ENCODE measurements at places on chromosomes 13 and 19.

DNA sequence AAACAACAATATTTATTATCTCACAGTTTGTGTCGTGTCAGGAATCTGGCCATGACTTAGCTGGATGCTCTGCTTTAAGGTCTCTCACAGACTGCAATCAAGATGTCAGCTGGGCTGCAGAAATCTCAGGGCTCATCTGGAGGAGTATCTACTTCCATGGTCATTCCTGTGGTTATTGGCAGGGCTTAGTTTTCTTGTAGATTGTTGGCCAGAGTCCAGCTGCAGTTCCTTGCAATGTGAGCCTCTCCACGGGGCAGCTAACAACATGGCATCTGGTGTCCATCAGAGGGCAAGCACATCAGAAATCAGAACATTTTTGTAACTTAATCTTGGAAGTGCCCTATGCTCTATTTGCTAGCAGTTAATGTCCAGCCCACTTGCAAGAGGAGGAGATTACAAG lies 45.7 kb upstream of the TDRD3 start:
- no peak for DNase-seq

- DNase-seq = no peak
Observed at GRCh38 chr13:93635616-93636032, 409.0 kb downstream of the GPC6 start.

DNA sequence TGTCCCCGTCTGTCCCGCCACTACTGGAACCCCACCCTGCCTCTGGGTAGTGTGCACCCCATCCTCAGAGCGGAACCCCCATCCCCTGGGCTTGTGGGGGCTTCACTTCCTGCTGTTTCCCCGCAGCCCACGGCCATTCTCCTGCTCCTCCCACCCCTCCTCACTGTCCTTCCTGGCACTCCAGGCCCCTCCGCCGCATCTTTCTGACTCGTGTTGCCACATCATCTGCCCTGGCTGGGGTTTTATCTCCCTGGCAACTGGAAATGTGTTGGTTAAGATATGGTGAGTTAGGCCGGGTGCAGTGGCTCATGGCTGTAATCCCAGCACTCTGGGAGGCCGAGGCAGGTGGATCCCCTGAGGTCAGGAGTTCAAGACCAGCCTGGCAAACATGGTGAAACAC lies 37.3 kb downstream of the KDM4B start:
- no peak for DNase-seq

- DNase-seq = no peak
Observed at GRCh38 chr19:56838909-56839651, 1.4 kb downstream of the PEG3 start.

DNA sequence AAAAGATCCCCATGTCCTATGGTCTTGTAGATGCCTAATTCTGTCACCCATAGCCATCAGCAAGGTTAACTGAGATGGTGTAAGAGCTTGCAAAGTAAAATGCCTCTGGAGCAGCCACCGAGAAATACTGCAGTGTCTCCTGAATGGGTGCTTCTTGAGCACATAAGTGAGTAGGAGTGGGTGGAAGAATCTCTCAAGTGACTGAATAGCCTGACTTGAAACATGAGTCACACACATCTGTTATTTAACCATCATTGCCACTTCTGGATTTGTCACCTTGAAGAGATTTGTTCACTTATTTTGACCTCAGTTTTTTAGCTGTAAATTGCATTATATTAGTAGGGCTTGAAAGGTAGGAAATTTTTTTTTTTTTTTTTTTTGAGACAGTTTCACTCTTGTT lies 2.3 kb downstream of the ZNF714 start:
- no peak for DNase-seq

GRCh38 chr19:18160493-18160970 lies 7.6 kb downstream of the PIK3R2 start:
- DNase-seq = no peak

DNA sequence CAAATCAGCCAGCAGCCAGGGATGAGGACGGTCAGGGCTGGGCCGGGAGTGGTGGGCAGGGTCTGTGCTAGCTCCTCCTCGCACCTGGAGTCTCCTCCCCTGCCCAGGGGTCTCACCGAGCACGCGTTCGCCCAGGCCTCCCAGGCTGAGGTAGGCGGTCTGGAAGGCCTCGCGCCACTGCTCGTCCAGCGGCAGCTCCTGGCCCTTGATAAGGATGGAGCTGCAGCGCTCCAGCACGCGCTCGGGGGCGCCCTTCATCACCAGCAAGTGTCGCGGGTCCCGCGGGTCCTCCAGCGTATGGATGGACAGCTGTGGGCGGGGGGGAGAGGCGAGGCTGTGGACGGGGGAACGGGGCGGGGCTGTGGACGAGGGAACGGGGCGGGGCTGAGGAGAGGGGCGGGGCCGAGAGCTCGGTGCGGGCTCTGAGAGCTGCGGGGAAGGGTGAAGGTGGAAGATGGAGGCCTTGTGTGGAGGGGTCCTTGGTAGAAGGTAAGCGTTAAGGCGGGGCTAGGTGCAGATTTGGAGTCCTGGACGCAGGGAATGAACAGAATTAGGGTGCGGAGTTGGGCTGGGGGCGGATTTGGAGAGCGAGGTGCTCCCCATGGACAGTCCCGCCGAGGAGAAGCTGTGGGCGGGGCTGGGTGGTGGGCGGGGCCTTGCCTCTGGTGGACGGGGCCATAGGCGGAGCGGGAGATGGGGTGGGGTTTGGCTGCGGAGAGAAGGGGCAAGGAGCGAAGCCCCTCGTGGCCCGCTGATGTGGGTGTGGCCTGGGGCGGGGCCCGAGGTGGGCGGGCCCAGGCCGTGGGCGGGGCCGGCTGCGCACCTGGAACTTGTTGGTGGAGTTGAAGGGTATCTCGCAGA lies 5.7 kb downstream of the ATP4A start:
- peak; percentile 29 for DNase-seq

GRCh38 chr19:54312436-54313377 lies at the start of gene LILRA5:
TSS of gene LILRA5 (minus strand) at chr19:54313166. CDS start at chr19:54313019, 147 bp downstream.
- no peak for DNase-seq

DNA sequence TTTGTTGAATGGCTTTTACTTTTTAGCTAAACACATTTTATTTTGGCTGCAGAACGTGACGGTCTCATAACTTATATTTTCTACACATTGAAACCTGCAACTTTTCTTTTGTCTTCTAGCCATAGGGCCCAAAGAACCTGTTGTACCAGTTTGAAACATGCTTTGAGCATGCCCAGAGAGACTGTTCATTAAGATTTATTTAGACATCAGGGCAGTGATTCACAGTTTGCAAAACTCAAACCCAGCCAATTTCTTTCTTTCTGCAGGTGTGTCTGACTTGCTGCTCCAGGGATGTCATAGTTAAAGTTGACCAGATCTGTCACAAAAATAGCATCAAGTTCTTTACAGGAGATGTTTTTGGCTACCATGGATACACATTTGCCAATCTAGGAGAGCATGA lies 22.0 kb downstream of the SAE1 start:
- no peak for DNase-seq

GRCh38 chr13:48266701-48267639 lies 34.0 kb downstream of the ITM2B start:
- DNase-seq = no peak

GRCh38 chr19:11171144-11171543 lies 15.6 kb upstream of the SPC24 start:
- no peak for DNase-seq

DNA sequence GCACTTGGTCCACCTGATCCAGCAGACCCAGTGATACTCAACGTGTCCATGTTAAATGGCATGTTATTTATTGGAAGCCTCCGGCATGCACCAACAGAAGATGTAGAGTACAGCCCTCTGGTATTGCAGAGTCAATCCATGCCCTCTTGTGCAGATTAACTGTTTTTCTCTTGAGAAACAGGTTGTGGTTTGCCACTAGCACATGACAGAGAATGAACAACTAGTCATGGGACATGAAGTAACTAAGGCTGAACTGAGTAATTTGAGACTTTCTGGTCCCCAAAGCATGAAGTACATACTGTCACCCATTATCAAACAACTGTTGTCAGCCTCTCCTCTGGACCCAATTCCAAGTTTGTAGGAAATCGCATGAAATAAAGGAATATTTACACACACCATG lies 3.2 kb downstream of the ZNF562 start:
- DNase-seq = no peak

GRCh38 chr13:100338275-100338674 lies 249.4 kb downstream of the PCCA start:
- no peak for DNase-seq

DNA sequence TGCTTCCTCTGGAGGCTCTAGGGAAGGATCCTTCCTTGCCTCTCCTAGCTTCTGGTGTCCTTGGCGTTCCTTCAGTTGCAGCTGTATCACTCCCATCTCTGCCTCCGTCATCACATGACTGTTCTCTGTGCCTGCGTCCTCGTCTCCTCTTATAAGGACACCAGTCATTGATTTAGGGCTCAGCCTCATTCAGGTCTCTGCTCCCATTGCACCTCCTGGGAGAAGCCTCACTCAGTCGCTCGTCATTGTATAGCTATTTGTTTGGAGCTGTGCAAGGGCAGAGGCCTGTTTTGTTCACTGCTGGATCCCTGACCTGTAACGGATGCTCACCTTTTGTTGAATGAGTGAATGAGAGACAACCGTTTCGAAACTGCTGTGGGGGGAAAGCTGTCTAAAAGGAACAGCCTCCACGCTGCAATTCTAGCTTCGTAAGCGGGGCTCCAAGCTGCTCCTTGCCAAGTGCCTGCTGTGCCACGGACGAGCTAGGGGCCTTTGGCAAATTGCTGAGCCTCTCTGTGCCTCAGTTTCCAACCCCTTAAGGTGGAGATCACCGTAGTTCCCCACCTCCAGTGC lies 17.2 kb downstream of the BRSK1 start:
- no peak for DNase-seq

GRCh38 chr13:109747524-109747923 lies 38.9 kb downstream of the IRS2 start:
- DNase-seq = no peak

- DNase-seq = no peak
Observed at GRCh38 chr13:51422484-51422883, 30.4 kb downstream of the INTS6 start.

GRCh38 chr19:6925801-6926751 lies 38.7 kb downstream of the ADGRE1 start:
- DNase-seq = no peak

DNA sequence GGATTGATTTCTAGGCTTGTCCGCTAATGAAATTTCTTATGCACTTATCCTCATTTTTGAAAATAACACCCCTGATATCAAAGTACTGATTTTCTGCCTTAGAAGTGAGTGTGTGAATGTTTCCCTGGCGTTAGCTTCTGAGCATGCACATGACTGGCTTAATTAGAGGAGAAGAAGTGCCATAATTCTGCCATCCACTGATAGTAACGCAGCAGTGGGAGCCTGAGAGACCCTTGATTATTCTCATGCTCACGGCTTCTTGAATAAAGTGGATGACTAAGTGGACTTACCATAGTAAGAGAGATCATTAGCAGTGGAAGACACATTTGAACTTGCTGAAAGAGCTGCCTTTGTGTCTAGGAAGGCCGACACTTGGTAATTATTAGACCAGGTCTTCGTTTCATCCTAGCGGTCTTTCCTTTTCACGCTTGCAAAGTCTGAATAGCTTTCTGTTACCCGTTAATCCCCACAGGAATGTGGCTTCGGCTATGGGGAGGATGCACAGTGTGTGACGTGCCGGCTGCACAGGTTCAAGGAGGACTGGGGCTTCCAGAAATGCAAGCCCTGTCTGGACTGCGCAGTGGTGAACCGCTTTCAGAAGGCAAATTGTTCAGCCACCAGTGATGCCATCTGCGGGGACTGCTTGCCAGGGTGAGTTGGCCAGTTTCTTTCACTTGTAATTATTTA lies 45.3 kb downstream of the TNFRSF19 start:
- no peak for DNase-seq

DNA sequence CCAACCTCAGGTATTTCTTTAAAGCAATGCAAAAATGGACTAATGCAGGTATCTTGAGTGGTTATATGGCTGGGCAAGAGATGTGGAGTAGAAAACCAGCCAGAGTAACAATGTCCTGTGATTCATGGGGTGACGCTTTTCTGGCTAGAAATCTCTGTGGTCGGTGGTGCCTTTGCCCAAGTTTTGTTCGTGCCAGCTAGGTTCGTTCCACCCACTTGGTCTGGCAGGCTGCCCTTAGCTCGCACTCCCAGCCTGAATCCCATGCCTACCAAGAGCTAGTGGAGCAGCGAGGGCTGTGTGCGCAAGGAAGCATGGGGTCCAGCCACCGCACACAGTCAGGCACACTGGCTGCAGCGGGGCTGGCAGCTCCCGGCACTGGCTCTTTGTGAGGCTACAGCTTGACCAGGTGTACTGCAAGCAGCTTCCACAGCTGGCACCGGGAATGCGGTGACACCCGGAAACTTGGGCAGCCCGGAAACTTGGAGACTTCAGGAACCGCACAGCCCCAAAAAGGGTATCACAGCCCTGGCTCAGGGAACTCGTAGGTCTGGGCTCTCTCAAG lies 349.6 kb upstream of the PCDH20 start:
- no peak for DNase-seq

DNA sequence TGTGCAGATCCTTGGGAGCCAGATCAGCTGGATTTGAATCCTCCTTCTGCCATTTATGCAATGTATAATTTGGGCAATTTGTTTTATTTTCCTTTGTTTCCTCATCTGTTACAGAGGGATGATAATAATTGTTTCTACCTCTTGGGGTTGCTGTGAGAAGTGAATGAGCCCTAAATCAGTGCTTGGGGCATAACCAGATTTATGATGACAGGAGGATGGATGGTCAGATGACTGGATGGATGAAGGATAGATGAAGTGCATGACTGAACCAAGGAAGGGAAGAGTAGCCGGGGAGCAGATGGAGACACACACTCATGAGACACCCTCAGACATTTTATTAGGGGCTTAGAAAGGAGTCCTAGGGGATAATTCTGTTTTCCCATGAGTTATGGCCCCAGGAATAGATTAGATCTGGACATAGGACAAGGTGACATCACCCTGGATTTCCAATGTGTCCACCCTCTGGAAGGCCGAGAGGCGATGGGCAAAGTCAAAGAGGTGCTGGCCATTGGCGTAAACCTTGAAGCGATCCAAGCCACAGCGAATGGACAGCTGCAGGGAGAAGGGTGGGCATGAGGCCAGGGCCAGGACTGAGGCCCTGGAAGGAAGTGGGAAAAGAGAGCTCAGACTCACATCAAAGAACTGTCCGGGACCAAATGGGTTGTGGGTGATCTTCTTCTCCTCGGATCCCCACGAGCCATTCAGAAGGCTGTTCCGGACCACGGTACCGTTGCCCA lies 11.2 kb downstream of the LGALS4 start:
- no peak for DNase-seq

- no peak for DNase-seq
Observed at GRCh38 chr13:46868091-46868490, 28.8 kb downstream of the HTR2A start.

DNA sequence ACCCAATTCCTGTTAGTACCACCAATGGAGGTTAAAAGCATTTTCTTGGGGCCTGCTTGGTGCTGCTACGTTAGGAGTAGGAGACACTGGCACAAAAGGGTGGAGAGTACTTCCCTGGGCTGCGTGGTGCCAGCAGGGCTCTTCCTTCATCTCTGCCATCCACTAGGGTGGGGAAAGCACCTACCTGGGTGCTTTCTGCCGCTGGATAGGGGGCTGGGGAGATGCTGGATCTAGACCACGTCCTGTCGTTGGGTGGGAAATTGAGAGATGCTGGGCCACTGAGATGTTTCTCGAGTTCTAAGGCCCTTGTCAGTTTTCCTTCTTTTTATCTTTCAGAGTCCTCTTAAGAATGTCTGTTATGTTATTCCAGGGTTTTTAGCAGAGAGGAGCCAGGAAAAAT lies 6.7 kb upstream of the FCGBP start:
- no peak for DNase-seq

- DNase-seq = no peak
Observed at GRCh38 chr19:5676772-5677105, 3.6 kb downstream of the MICOS13 start.

- peak; percentile 67 for DNase-seq
Observed at GRCh38 chr19:16143399-16144215, at the start of gene HSH2D. TSS of gene HSH2D (plus strand) at chr19:16143685. CDS start at chr19:16148751, 5,066 bp downstream.

GRCh38 chr13:90270226-90270625 lies 1077.3 kb upstream of the MIR17HG start:
- no peak for DNase-seq

GRCh38 chr19:5282901-5283300 lies 57.7 kb downstream of the PTPRS start:
- DNase-seq = no peak

Measured in T follicular helper cell (primary cell).